ENCODE measurements at places on chromosomes 6 and 20. TPM values are rescaled to one million over a fixed set of nuclear protein-coding genes. Genes with fewer than 3 reads are reported as not detected.

The PLCB1 gene
- 23.4 TPM for total RNA-seq

The IYD gene
- not detected for total RNA-seq

The TREML1 gene
- not detected for total RNA-seq

The ENTPD6 gene
- 81.9 TPM for total RNA-seq

All from regular cardiac myocyte (primary cell).